ENCODE measurements at places on chromosomes 4 and X.

DNA sequence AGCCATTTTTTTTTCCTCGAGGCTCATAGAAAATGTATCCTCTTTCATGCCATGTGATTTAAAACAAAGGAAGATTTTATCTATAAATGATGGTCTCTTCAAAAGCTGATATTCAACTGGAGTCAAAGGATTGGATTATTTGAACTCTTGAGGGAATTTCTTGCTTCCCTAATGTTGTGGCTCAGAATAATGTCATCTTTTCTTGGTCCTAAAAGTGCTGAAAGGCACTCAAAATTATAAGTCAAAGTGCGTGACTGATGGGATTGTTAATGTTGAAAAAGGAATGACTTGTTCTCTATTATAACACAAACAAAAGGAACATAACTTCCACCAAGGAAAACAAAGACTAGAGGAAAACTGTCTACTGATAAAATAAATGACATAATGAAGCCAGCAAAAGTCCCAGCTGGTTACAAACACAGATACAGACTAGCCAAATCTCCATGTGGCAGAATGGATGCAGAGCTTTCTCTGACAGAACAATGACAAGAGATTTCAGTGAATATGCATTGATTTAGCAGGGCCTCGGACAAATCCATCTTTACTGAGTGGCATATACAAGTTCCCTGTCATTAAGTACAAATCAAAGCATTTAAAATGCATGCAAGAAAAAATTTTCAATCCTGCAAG, 552.6 kb downstream of the GBA3 start:
- no peak for DNase-seq

- no peak for DNase-seq
Measured at GRCh38 chr4:179112441-179113170, 1670.4 kb upstream of the AGA start.

DNA sequence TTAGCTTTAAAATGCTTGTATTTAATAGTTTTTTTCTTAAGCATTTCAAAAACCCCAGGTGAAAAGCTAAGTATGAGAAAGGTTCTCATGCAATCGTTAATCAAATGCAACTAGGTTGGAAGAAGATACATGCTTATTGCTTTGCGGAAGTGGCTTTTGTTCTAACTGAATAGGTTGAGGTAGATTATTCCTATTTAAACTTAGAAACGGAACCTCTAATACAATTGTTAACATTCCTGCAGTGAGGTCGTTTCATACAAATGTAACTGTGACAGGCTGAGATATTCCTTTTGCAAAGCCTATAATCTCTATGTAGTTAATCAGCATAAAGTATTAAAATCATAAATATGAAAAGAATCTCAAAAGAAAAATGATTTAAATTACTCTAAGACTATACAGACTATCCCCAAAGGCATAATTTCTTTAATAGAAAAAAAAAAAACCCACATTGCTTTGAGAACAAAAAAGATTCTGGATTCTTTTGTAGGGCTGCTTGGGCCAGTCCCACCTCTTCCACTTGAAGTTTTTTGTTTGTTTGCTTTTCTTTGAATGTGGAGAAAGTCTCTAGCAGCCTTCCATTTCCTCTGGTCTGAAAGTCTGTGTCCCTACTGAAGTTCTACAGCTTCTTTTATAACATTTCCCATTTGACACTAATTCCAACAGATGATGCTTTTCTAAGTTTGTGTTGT, 25.6 kb upstream of the SORBS2 start:
- no peak for DNase-seq

GRCh38 chr4:185344743-185345538, 50.8 kb downstream of the LRP2BP start:
- DNase-seq, result no peak

GRCh38 chr4:101651778-101652177, 138.8 kb upstream of the BANK1 start:
- no peak for DNase-seq

- DNase-seq, result no peak
Measured at GRCh38 chrX:526295-527224, 104.0 kb upstream of the SHOX start.
